ENCODE measurements at places on chromosomes 6 and 20. TPM values are rescaled to one million over a fixed set of nuclear protein-coding genes. Genes with fewer than 3 reads are reported as not detected.
A peak's percentile ranks its signal among the peaks of the same experiment; 100 is the strongest.

DNA sequence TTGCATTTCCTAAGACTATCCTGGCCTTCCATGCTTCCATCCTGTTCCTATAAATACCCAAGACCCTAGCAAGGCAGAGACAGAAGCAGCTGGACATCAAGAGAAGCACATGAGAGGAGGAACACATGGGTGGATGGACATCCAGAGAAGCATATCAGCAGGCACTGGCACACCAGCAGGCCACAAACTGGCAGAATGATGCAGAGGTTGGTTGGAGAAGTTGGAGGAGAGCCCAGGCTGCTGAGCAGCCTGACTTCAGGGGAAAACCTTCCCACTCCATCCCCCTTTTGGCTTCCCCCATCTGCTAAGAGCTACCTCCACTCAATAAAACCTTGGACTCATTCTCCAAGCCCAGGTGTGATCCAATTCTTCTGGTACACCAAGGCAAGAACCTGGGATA lies 332.5 kb downstream of the FRK start:
- DNase-seq: no peak

NXT1 gene
- polyA plus RNA-seq: 15.4 TPM

- peak; percentile 70 for DNase-seq
Measured at GRCh38 chr6:166005944-166006899, 161.4 kb downstream of the TBXT start.

DNA sequence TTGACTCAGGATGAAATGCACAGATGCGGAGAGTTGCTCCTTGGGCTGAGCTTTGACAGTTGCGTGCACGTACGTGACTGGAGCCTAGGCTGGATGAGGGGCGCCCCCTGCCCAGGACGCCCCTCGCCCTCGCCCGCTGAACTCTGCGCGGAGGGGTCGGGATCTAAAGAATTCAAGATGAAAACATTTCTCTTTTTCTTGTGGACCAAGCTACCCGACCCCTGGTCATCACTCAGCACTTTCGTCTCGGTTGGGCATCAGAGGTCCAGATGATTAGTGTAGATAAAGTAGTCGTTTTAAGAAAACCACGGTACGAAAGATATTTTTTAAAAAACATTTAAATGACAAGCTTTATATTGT lies 700 bp downstream of the DTD1 start:
- DNase-seq: no peak

DNA sequence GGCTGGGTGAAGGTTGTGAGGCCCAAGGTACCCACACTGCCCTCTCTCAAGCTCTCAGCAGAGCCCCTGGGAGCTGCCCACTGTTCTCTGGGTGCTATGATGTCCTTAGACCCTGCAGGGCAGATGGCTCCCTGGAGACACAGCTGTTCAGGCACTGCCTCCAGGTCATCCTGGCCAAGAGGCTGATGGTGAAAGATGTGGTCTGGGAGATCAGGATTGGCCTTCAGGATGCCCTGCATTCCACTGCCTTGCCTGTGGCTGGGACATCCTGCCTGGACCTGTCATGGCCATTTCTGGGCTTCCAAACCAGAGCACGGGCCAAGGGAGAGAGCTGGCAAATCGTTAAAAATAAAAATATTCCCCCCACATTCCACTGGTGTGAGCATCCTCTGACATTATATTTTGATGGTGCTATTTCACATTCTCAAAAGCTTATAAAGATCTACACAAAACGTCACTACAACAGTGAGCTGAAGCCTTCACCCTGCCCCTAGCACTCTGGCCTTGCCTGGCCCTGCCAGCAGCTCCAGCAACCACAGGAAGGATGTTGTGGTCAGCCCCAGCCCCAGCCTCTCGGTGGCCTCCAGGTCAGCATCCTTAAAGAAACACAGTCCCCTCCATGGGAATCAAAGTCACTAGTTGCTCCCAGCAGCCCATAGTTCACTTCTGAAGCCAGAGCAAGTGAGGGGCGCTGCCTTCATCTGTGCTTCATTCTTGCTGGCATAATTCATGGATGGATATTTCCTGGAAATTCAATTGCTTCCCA lies 13.5 kb upstream of the KCNK16 start:
- no peak for DNase-seq

- DNase-seq: no peak
Measured at GRCh38 chr6:123171341-123172115, 175.5 kb downstream of the CLVS2 start.

DNA sequence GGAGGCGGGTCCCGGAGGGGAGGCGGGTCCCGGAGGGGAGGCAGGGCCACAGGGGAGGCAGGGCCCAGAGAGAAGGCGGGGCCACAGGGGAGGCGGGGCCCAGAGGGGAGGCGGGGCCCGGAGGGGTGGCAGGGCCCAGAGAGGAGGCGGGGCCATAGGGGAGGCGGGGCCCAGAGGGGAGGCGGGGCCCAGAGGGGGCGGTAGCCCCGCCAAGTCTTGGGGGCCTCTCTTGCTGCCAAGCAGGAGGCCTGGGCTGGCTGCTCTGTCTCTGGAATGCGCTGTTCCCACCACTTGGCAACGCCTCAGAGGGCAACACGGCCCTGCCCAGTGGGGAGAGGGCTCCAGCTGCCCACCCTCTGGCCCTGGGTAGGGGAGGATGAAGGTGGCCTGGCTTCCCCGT lies 80.5 kb downstream of the YTHDF1 start:
- no peak for DNase-seq

DNA sequence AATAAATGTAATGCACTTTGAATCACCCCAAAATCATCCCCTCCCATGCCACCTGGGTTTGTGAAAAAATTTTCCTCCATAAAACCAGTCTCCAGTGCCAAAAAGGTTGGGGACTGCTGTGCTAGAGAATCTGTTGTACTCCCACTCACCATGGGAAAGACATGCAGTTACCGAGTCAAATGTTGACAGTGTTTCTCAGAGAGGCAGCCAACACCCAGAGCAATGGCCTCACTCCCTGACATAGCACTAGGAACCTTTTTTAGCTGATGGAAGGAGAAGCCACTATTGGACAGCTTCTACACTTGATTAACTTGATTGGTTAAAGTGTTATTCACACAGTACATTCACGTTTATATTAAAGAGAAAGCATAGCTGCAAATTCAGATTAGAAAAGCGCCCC lies 59.8 kb upstream of the MANEA start:
- DNase-seq: no peak

DNA sequence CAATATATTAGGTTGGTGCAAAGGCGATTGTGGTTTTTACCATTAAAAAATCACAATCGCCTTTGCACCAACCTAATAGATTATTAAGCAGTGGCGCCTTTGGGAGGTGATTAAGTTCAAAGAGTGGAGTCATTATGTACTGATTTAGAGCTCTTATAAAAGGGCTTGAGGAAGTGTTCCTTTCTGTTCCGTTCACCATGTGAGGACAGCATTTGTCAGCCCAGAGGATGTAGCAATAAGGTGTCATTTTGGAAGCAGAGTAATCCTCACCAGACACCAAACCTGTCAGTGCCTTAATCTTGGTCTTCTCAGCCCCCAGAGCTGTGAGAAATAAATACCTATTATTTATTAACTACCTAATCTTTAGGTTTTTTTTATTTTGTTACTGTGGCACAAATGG lies 542.1 kb upstream of the MAN1A1 start:
- no peak for DNase-seq

CLPSL2 gene
- polyA plus RNA-seq: not detected

LAMA2 gene
- polyA plus RNA-seq: 54.6 TPM

SLC22A1 gene
- 0.42 TPM for polyA plus RNA-seq

LAMP5 gene
- polyA plus RNA-seq: 2.1 TPM

DNA sequence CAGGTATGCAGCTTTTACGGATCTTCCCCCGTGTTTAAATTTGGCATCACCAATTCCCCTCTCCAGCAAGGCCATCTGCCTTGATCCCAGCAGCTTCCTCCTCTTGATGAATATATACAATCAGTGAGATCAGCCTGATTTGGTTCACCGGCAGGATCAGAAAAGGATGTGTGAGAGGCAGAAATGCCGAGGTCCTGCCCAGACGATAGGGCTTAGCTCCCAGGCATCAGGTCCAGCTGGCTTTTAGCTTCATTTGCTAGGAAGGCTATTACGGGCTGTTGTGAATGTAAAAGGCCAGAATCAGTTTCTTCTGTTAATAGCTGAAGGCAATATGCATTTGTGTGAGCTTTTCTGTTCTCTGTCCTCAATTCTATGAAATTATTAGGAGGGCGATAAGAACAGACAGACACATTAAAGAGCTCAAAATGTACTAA lies 372.8 kb downstream of the BTBD9 start:
- DNase-seq: no peak

DNA sequence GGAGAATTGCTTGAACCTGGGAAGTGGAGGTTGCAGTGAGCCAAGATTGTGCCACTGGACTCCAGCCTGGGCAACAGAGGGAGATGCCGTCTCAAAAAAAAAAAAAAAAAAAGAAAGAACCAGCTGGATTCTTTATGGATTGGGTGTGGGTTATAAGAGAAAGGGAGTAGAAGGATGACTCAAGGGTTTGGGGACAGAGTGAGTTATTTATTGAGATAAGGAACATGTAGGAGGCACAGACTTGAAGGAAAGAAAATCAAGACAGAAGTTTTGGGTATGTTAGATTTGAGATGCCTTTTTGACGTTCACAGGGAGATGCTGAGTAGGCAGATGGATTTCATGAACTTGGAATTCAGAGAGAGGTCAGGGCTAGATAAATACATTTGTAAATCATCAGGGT lies 47.6 kb downstream of the KIZ start:
- no peak for DNase-seq
